ENCODE measurements at places on chromosomes 6 and 20.

DNA sequence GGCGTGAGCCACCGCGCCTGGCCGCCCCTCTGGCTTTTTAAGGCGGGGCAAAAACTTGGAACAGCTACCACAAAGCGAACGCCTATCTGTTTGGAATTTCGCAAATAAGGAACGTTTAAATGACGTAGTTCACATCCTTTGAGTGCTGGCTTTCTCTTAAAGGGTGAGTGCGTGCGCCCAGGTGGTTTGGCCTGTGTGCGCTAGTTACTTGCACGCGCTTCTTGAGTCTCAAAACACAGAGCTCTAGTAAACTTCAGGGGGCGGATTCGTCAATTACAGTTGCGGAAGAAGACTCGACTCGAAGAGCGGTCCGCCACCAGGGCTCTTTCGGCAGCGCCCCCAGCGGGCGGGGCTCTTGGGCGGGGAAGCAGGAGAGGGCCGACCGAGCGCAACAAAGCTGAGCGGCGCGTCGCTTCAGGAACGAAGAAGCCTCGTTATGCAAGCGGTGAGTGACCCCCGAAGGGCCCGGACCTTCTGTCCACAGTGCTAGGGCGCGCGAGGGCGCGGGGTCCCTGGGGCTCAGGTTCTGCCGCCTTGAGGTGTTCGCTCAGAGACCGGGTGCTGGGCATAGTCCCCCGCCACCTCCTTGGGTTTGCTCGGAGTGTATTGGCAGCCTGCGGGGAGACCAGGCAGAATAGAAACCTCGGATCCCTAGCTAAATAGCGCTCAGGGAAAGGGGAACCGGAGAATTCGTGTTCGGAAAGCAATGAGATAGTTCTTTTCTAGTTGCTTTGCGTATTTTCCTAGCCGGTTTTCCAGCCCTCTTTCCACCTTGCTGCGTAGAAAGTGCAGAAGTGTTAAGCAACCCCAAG lies at the start of gene SYCP2L:
TSS of gene SYCP2L (plus strand) at position 362 of the 812 bp plus-strand sequence. CDS start at position 437, 75 bp downstream.
- DNase-seq, result no peak

- no peak for DNase-seq
These were observed 278.8 kb downstream of the CDC5L start for GRCh38 chr6:44666324-44666723.

GRCh38 chr20:55935448-55936208 lies 69.7 kb downstream of the CBLN4 start:
- DNase-seq, result no peak

DNA sequence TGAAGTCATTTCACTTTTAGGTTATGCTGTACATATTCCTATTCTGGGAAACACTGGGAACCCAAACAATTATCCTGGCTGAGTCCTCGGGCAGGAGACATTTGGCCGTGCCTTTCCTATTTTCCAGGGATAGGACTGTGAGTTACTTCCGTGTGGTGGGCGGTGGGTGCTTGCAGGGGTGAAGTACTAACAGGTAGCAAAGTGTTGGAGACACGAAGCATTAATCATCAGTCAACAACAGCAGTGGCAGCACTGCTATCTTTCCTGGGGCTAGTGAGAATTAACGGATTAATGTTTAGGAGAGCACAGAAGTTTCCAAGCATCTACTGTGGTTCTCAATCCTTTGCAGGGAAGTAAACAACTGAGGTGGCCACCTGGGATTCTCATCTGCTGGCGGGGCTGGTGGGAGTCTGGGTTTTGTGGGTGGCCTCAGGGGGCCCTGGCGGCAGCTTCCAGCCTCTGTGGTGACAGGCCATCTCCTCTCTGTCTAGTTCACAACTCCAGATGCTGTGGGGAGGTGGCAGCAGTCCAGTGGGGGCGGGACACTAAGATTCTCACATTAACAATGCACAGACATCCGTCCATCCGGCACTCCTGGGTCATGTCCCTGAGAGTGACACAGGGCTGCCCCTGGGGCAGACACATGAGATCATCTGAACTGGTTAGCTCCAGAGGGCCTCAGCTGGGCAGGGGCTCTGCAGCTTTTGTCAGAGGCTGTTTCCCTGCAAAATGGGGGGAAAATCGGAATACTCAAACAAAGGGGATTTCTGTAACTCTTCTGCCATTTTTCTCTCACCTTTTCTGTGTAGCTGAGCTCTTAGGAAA lies 90.9 kb downstream of the GJA10 start:
- no peak for DNase-seq

DNA sequence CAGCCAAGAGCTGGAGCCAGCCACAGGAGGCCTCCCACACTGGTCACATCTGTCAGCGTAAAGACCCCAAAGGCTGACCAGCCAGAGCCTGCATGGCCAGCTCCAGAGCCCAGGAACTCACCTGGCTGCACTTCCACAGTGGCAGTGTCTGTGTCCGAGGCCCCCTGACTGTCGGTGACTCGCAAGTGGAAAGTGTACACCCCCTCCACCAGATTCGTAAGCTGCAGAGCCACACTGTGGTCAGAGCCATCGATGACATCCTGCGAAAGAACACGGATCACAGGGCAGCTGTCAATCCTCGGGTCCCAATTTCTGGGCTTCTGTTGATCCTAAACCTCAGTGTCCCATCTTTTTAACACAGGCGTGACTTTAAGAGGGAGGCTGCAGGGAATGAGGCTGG lies 69.3 kb downstream of the ALDH5A1 start:
- no peak for DNase-seq

DNA sequence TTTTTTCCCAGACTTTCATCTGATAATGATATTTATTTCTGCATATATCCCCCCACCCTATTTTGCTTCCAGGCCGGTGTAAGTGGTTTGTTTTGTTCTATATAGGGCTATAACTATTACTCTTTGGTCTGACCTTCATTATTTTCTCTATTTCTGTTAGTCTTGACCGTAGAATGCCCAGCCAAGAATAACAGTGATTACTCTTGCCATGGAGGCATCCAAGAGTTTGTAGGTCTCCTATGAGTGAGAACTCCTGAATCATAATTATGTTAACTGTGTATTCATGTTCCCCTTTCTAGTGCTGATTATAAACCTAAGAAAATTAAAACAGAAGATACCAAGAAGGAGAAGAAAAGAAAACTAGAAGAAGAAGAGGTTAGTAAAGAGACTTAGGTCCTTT lies 52.2 kb downstream of the TOP1 start:
- DNase-seq, result no peak

GRCh38 chr6:24614043-24614420 lies 32.0 kb downstream of the KIAA0319 start:
- no peak for DNase-seq

DNA sequence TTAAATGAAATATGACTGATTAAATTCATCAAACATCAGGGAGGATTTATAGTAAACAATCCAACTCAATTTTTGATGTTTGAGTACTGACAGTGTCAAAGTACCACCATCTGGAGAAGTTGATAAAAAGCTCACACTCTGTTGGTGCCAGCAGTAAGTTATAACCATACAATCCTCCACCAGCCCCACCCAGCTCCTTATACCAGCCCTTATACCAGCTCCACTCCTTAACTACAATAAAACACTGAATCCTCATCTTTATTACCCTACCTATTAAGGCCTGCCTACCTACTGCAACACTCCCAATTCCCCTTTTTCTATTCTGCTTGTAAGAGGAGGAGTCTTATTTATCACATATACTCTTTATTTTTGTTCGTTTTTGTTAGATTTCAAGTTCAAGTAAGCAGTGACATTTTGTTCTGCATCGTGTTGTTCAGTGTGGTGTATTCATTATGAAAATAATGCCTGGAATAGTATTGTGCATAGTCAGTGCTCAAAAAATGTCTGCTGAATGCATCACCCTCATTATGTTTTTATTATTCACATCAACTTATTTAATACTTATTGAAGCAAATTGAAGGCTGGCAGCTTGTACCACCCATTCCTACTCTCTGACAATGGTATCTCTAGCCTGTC lies 954.7 kb upstream of the ADGRB3 start:
- DNase-seq, result no peak

GRCh38 chr20:3616250-3616649 lies 46.9 kb downstream of the GFRA4 start:
- DNase-seq, result no peak

- no peak for DNase-seq
These were observed 82.3 kb upstream of the FRMD1 start for GRCh38 chr6:168161371-168161750.

GRCh38 chr20:18722371-18722770 lies 91.2 kb upstream of the SCP2D1 start:
- no peak for DNase-seq

Data from NCI-H187 treated with DMSO at 0.1 percent for 48 hours (cell line).